ENCODE measurements at places on chromosomes 2 and 18. TPM values are rescaled to one million over a fixed set of nuclear protein-coding genes. Genes with fewer than 3 reads are reported as not detected.

DNA sequence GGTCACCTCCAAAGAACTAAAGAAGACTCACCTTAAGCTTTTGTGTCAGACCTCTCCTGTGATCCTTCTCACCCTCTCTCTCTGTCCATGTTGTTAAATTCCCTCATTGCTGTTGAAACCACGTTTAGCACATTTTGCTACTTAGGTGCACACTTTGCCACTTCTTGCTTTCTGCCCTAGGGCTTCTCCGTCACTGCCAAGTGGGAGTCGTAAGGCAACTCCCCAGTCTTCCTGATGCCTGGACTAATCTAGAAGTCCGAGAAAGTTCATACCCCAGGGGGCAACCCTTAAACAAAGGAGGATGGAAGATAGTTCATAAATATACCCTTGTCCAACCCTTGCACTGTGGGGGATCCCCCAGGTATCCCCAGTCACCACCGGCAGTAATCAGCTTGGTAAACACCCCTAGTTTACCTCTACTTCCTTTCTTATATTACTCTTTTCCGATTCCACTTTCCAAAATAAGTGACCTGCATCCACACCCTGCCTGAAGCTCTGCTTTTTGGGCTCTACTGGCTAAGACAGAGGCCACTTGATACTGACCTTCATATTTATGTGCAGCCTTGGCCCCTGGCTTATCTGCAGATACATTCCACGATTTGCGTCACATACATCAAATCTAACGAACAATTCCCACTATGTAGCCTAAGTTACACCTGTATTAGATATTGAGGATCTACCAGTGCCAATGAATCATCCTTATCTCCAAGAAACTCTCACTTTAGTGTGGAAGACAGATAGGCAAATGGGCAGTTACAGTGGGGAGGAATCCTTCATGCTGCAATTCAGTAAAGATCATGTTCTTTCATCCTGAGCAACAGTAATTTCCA is 776.2 kb downstream of the RNF144A start:
- DNase-seq, result no peak

DNA sequence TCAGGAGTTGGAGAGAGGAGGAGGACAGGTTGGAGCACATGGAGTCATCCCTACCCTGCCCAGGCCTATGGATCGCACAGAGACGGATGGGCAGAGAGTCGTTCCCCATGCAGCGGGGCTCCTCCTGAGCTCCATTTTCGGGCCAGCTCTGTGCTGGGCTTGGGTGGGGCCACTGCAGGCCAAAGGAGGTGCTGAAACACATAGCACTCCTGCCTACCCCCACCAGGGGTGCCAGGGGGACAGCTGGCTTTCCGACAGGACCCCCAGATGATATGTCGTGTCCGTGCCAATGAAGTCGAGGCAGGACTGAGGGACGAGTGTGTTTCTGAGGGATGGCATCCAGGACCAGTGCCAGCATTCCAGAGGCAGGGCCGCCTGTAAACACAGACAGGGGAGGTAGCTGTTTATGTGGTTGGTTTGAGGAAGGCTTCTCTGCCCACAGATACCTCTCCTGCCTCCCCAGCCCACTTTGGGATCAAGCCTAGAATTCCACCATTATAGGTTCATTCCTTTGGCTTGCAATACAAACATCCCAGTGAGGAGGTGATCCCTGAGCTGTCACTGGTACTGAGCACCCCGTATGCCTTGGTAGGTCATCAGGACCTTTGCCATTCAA is 116.6 kb downstream of the GLI2 start:
- no peak for DNase-seq

DNA sequence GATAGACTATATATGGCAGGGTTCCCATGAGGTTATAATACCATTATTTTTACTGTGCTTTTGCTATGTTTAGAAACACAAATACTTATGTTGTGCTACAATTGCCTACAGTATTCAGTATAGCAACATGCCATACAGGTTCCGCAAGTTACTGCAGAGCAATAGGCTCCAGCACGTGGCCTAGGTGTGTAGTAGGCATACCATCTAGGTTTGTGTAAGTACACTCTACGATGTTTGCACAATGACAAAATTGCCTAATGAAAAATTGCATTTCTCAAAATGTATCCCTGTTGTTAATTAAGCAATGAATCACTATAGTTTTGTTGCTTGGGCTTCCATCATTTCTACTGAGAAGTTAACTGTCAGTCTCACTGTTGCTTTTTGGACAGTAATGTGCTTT is 9.8 kb downstream of the CD302 start:
- DNase-seq, result no peak

GRCh38 chr2:60412027-60412426 is 141.4 kb downstream of the BCL11A start:
- DNase-seq, result no peak

DNA sequence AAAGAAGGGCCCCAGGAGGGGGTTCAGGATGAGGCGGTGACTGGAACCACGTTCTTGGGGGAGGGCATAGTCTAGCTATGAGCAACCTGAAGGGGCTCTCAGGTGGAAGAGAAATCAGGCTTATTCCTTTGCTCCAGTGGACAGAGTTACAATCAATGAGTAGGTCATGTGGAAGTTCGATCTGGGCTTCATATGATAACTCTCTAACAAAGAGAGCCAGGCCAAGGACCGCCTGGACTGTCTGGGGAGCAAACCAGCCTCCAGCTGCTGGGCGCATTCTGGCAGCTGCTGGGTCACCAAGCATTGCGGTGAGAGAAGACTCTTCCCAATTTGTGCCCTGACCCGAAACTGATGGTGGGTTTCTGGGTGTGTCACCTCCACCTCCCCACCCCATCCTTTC is 180.3 kb upstream of the SMAD2 start:
- DNase-seq, result no peak

- DNase-seq, result no peak
Observed at GRCh38 chr2:10900216-10901109, 11.3 kb upstream of the KCNF1 start.

DNA sequence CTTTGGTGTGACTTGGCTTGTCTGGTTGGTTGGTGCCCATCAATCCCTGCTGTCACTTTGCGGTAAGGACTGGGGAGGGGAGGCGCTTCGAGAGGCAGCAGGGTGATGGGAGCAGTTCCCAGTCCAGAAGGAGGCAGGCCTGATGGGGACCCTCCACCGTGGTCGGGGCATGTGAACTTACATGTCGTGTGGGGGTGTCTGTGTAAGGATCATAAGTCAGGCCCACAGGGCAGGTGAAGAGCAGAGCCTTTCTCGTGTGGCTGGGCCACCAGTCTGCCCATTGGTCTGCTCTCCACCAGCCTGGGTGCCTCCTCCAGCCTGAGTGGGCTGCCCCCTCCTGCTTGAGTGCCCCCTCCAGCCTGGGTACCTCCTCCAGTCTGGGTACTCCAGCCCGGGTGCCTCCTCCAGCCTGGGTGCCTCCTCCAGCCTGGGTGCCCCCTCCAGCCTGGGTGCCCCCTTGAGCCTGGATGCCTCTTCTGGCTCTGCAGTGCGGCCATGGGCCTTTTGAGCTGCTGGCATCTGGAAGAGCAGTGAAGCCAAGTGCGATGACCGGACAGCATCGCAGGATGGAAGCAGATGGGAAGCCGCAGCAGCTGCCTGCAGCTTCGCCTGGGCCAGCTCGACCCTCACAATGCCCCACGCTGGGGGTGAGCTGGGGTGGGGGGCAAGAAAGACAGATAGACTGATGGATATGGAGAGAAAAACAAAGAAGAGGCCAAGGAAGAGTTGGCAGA is 25.0 kb downstream of the ATOH8 start:
- DNase-seq, result no peak

The RBM43 gene
- 1.1 TPM for polyA plus RNA-seq

- no peak for DNase-seq
Observed at GRCh38 chr18:12579775-12580174, 78.1 kb downstream of the SPIRE1 start.
